ENCODE measurements at places on chromosomes 11 and 22.

- no peak overlapping the region for H3K27ac ChIP-seq
- peaks cover 3% of the 10 kb centered on the region for H3K4me1 ChIP-seq
- no peaks in the 10 kb centered on the region for H3K27me3 ChIP-seq
- H3K36me3 ChIP-seq = no peaks in the 10 kb centered on the region
- H3K4me3 ChIP-seq = no peak overlapping the region
- no peak for DNase-seq
Measured at GRCh38 chr11:88178191-88178590, 2.9 kb upstream of the RAB38 start.

GRCh38 chr11:22787551-22788162 is 41.9 kb downstream of the SVIP start:
- H3K4me3 ChIP-seq = no peak overlapping the region
- peaks cover 13% of the 10 kb centered on the region for H3K4me1 ChIP-seq
- H3K27ac ChIP-seq = no peak overlapping the region
- H3K36me3 ChIP-seq = no peaks in the 10 kb centered on the region
- peak; percentile 23 for DNase-seq

DNA sequence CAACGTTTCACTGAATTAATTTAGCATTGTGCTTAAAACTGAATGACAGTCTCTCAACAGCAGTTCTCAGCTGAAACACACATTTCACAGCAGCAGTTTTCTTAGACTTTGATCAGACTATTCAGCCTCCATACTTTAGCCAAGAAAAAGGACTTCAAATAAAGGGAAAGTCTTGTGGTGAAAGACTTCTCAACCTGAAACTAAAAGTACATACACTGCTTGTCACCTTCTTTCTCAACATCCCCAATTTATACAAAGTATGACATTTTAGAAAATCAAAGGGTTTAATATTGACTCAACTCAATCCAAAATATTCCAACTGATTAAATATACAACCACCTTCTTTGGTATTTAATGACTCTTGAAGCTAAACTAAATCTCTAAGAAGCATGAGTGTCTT is 419.0 kb downstream of the LRRC4C start:
- no peaks in the 10 kb centered on the region for H3K27me3 ChIP-seq
- no peaks in the 10 kb centered on the region for H3K36me3 ChIP-seq
- H3K4me3 ChIP-seq = no peak overlapping the region
- DNase-seq = no peak
- no peak overlapping the region for H3K27ac ChIP-seq
- no peaks in the 10 kb centered on the region for H3K4me1 ChIP-seq

GRCh38 chr22:33780531-33781136 is 139.6 kb downstream of the LARGE1 start:
- no peaks in the 10 kb centered on the region for H3K27me3 ChIP-seq
- DNase-seq = no peak
- no peak overlapping the region for H3K27ac ChIP-seq
- H3K36me3 ChIP-seq = no peaks in the 10 kb centered on the region
- H3K4me3 ChIP-seq = no peak overlapping the region
- H3K4me1 ChIP-seq = no peaks in the 10 kb centered on the region

DNA sequence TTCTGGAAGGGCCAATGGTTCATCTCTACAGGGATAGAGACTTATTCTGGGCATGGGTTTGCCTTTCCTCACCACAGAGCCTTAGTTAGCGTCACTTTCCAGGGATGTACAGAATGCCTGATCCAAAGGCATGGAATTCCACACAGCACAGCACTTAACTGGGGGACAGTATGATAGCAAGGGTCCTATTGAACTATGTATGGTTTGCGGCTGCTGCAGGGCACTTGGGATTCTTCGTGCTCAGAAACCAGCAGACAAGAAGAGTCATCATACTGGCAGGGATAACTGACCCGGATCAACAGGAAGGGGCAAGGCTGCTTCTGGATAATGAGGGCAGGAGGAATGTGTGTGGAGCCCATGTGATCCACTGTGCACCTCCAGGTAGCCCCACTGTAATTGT is 105.7 kb downstream of the SWAP70 start:
- no peak for DNase-seq
- peaks cover 12% of the 10 kb centered on the region for H3K4me1 ChIP-seq
- no peak overlapping the region for H3K27ac ChIP-seq

- H3K36me3 ChIP-seq = no peaks in the 10 kb centered on the region
- no peaks in the 10 kb centered on the region for H3K27me3 ChIP-seq
- H3K4me3 ChIP-seq = no peak overlapping the region
- no peak overlapping the region for H3K27ac ChIP-seq
- H3K4me1 ChIP-seq = no peaks in the 10 kb centered on the region
- no peak for DNase-seq
Measured at GRCh38 chr11:30543066-30543465, 43.1 kb downstream of the MPPED2 start.

GRCh38 chr11:85115798-85116197 is 511.3 kb downstream of the DLG2 start:
- DNase-seq = no peak
- H3K4me3 ChIP-seq = no peak overlapping the region
- H3K27me3 ChIP-seq = no peaks in the 10 kb centered on the region
- peaks cover 3% of the 10 kb centered on the region for H3K4me1 ChIP-seq
- no peaks in the 10 kb centered on the region for H3K36me3 ChIP-seq

DNA sequence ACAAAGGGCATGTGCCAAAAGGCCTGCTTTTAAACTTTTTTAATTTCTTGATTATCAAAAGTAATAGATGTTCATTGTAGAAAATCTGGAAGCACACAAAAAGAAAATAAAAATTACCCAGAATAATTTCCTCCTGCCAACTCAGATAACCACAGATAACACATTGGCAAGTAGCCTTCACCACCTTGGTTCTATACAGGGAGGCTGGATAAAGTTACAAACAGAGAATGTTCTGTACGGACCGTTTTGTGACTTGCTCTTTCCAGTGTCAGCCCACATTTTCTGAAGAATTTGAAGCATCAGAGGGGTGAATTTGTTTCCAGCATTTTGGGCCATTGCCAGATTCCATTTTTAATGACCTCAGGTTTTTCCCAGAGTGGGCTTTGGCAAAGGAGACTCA is 23.5 kb downstream of the TUG1 start:
- no peak overlapping the region for H3K27ac ChIP-seq
- no peak overlapping the region for H3K4me3 ChIP-seq
- H3K27me3 ChIP-seq = no peaks in the 10 kb centered on the region
- peaks cover 2% of the 10 kb centered on the region for H3K36me3 ChIP-seq
- H3K4me1 ChIP-seq = no peaks in the 10 kb centered on the region

DNA sequence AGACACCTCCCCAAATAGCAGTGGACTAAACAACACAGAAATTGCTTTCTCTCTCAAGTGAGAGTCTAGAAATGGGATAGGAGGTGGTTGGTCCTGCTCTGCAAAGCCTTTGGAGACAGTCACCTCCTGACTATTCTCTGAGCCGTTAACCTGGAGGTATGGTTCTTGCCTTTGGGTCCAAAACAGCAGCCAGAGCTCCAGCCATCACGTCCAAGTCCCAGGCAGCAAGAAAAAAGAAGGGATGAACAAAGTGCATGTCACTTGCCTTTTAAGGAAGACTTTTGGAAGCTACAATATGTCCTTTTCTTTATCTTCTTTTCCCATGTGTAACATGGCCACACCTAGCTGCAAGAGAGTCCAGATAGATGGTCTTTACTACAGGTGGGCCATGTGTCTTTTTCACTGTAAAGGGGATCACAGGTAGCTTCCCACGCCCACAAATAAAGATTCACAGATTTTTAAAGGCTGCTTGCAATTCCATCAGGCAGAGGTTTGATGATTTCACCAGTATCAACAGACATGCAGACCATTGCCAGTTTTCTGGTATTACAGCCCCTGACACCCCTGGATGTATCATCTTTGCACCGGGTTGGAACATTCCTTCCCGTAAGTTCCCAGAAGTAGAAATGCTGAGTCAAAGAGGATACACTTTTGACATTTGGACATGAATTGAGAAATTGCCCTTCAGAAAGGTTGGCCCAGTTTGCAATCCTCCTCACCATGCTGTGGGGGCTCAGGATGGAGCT is 66.0 kb downstream of the MYEOV start:
- H3K4me3 ChIP-seq = no peak overlapping the region
- no peak overlapping the region for H3K27ac ChIP-seq
- no peaks in the 10 kb centered on the region for H3K27me3 ChIP-seq
- H3K36me3 ChIP-seq = no peaks in the 10 kb centered on the region

DNA sequence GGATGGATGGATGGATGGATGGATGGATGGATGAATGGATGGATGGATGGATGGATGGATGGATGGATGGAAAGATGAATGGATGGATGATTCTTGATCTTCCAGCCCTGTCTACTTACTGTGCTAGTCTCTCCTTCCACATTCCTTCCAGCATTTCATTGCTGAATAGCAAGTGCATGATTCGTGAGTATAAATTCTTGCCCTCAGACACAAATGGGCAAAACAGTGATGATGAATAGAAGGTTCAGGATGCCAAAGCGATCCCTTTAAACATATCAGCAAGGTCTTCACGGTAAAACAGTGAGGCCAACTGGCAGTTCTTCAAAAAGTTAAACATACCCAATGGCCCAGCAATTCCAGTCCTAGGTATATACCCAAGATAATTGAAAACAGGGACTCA is 400.2 kb downstream of the MN1 start:
- H3K27ac ChIP-seq = no peak overlapping the region
- no peaks in the 10 kb centered on the region for H3K27me3 ChIP-seq
- H3K4me3 ChIP-seq = no peak overlapping the region
- no peaks in the 10 kb centered on the region for H3K36me3 ChIP-seq

DNA sequence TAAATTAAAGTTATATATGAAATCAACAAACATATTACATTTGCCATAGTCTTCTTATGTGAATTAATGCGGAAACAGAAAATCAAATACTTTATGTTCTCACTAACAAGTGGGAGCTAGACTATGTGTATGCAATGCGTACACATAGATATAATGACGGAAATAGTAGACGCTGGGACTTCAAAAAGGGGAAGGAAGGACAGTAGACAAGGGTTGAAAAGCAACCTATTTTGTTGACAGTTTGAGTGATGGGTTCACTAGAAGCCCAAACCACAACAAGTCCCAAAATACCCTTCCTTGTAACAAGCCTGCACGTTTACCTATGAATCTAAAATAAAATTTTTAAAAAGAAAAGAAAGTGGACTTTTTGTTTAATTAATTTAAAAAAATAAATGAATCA is 430.8 kb upstream of the CNTN5 start:
- DNase-seq = no peak
- H3K4me1 ChIP-seq = no peaks in the 10 kb centered on the region
- H3K36me3 ChIP-seq = no peaks in the 10 kb centered on the region
- H3K4me3 ChIP-seq = no peak overlapping the region
- H3K27ac ChIP-seq = no peak overlapping the region
- H3K27me3 ChIP-seq = no peaks in the 10 kb centered on the region

- no peak overlapping the region for H3K4me3 ChIP-seq
- no peaks in the 10 kb centered on the region for H3K27me3 ChIP-seq
- H3K4me1 ChIP-seq = no peaks in the 10 kb centered on the region
- no peak for DNase-seq
Measured at GRCh38 chr11:72475381-72475780, 41.0 kb upstream of the CLPB start.

DNA sequence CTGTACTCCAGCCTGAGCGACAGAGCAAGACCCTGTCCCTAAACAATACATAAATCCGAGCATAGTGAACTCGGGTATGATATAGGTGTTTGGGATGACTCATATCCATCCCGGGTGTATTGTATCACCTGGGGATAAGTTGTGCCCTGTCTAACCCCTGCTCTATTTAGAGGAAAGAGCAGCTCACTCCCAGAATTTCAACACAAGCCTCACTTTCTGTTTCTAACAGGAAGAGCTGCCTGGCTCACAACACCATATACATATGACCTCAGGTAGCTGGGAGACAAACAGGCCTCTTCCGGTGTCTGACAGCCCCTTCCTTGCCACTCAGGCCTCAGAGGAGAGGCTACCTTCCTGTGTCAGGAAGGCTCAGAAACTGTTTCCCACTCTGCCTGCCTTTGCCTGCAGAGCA is 9.9 kb upstream of the MICALL1 start:
- no peaks in the 10 kb centered on the region for H3K27me3 ChIP-seq
- peaks cover 23% of the 10 kb centered on the region for H3K4me1 ChIP-seq
- no peak for DNase-seq
- H3K36me3 ChIP-seq = peaks cover 20% of the 10 kb centered on the region

GRCh38 chr11:107752949-107753822 is 41.3 kb upstream of the SLN start:
- no peaks in the 10 kb centered on the region for H3K27me3 ChIP-seq
- no peaks in the 10 kb centered on the region for H3K36me3 ChIP-seq
- H3K27ac ChIP-seq = no peak overlapping the region
- H3K4me3 ChIP-seq = no peak overlapping the region
- no peak for DNase-seq

DNA sequence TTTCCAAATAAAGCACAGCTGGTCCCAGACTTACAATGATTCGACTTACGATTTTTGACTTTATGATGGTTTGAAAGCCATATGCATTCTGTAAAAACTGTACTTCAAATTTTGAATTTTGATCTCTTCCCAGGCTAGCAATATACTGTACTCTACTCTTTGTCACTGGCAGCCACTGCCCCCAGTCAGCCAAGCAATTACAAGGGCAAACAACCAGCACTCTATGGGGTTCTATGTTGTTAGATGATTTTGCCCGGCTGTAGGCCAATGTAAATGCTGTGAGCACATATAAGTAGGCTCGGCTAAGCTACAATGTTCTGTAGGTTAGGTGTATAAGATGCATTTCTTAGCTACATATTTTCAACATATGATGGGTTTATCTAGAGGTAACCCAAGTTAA is 217.3 kb downstream of the RAB38 start:
- H3K36me3 ChIP-seq = no peaks in the 10 kb centered on the region
- H3K27ac ChIP-seq = no peak overlapping the region
- H3K4me1 ChIP-seq = no peaks in the 10 kb centered on the region
- no peak overlapping the region for H3K4me3 ChIP-seq
- no peaks in the 10 kb centered on the region for H3K27me3 ChIP-seq

GRCh38 chr22:33049119-33049729 is 9.0 kb downstream of the SYN3 start:
- no peaks in the 10 kb centered on the region for H3K4me1 ChIP-seq
- peaks cover 2% of the 10 kb centered on the region for H3K27me3 ChIP-seq
- H3K4me3 ChIP-seq = no peak overlapping the region
- H3K36me3 ChIP-seq = no peaks in the 10 kb centered on the region
- no peak overlapping the region for H3K27ac ChIP-seq

- no peaks in the 10 kb centered on the region for H3K36me3 ChIP-seq
- DNase-seq = no peak
- H3K27me3 ChIP-seq = no peaks in the 10 kb centered on the region
- no peak overlapping the region for H3K27ac ChIP-seq
- H3K4me3 ChIP-seq = no peak overlapping the region
Measured at GRCh38 chr11:108218912-108219783, 3.3 kb downstream of the NPAT start.

GRCh38 chr11:85385547-85385946 is 241.6 kb downstream of the DLG2 start:
- H3K27me3 ChIP-seq = no peaks in the 10 kb centered on the region
- no peak for DNase-seq
- H3K27ac ChIP-seq = no peak overlapping the region
- H3K36me3 ChIP-seq = no peaks in the 10 kb centered on the region
- no peak overlapping the region for H3K4me3 ChIP-seq
- no peaks in the 10 kb centered on the region for H3K4me1 ChIP-seq

DNA sequence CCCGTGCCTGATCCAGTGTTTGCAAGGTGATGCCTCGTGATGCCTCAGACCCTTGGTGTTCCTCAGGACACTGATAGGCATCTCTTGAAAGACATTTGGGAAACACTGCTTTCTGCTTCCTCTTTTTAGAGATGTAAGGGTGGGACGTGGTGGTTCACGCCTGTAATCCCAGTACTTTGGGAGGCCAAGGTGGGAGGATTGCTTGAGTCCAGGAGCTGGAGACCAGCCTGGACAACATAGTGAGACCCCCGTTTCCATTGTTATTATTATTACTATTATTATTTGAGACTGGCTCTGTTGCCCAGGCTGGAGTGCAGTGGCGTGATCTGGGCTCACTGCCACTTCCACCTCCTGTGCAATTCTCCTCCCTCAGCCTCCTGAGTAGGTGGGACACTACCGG is 6.5 kb upstream of the SOX10 start:
- no peak overlapping the region for H3K27ac ChIP-seq
- no peak overlapping the region for H3K4me3 ChIP-seq
- DNase-seq = no peak
- H3K4me1 ChIP-seq = no peaks in the 10 kb centered on the region
- no peaks in the 10 kb centered on the region for H3K27me3 ChIP-seq

All from neuronal stem cell (in vitro differentiated cells).